Hindlimb muscle (tissue), 1 donor: ENCODE measurements at places on chromosomes 2 and 18.

- no peak for DNase-seq
Observed at GRCh38 chr2:221437056-221437455, 135.0 kb downstream of the EPHA4 start.

- DNase-seq, result no peak
Observed at GRCh38 chr18:58416704-58417683, 211.9 kb downstream of the ALPK2 start.

DNA sequence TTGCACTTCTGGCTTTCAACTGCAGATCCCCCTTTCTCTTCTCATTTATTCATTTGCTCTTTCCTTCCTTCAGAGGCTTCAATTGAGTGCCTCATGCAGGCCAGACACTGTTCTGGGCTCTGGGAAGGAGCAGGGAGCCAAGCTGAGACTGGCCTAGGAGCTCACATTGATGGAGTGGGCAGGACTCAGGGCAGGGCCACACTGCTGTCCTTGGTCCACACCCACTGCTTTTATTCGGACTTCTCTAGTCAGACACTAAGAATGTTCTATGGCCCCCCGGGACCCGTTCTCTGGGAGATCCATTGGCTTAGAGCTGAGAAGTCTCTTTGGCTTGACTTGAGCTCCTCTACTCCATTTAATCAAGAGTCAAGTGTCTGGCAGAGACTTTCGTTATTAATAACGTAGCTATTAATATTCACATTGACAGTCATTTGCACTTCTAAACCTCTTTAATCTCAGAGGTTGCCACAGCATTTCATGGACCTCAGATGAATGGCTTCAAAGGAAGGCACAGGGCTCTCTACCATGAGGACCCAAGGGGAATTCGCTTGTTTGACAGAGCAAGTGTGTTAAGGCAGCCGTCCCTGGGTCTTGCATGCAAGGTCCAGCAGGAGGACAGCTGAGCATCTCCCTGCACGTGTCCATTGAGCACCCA is 20.1 kb downstream of the SH3RF3 start:
- DNase-seq, result no peak

GRCh38 chr2:201228912-201229290 is 31.4 kb upstream of the CASP8 start:
- DNase-seq, result no peak

- DNase-seq, result no peak
Observed at GRCh38 chr2:178630581-178630980, 150.3 kb downstream of the PLEKHA3 start.

DNA sequence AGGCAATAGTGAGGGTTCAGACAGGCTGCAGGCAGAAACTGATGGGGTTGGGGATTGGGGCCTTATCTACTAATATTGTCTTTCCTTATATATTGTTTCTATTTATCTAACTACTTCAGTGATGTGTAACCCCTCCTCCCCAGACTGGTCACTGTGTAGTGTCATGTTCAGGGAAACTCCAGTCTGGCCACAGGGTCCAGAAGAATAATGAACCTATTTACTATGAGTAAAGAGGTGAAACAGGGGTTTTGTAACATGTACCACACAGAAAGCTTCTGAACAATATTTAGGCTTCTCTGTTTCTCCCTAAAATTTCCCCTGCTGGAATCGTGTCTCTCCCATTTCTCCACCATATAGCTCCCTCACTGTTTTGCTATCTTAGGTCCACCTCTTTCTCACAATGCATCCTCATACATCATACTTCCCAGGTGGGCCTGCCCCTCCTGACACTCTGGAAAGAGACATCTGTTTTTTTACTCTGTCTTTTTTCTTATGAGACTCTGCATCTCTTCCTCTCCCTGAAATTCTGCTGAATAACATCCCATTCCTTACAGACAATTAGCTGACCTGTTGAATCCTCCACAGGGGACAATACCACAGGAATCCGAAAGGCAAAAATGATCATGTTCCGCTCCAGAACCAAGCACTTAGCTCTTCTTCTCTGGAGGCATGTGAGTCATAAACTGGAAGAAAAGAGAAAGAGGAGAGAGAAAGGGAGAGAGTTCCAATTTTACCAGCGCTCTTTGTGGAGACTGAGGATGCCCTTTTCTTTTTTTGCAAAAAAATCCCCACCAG is 154.8 kb downstream of the ZEB2 start:
- no peak for DNase-seq
